Right kidney (tissue), 9 donors: ENCODE measurements at places on chromosomes 12 and 14.

- no peak for DNase-seq
These were observed 963 bp downstream of the TCTN2 start for GRCh38 chr12:123671876-123672275.

DNA sequence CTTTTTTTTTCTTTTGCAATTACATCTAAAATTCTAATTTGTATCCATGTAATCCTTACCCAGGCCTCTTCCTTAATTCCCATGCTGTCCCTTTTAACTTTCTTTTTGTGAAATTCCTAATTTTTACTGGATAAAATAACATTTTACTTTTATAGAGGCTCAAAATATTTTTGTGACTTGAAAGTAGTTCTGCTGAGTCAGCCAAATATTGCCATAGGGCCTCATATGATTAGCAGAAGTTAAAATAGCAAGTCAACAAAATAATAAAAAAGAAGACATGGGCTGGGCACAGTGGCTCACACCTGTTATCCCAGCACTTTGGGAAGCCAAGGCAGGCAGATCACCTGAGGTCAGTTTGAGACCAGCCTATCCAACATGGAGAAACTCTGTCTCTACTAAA lies 2.0 kb downstream of the C3AR1 start:
- DNase-seq, result no peak

GRCh38 chr14:95527387-95528002 lies 7.4 kb upstream of the GLRX5 start:
- DNase-seq, result no peak

DNA sequence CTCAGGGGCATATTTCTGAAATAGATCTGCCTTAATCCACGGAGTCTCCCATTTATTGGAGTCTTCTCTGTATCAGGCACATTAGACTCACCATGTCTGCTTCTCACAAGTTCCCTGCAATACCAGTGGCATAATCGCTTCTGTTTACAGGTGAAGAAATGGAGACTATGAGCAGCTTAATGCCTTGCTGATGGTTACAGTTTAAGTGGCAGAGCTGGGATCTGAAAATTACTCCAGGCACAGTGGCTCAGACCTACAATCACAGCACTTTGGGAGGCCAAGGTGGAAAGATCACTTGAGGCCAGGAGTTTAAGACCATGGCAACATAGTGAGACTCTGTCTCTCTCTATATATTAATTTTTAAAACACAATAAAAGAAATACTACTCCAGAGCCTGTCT lies 7.3 kb upstream of the RIC8B start:
- DNase-seq, result no peak

DNA sequence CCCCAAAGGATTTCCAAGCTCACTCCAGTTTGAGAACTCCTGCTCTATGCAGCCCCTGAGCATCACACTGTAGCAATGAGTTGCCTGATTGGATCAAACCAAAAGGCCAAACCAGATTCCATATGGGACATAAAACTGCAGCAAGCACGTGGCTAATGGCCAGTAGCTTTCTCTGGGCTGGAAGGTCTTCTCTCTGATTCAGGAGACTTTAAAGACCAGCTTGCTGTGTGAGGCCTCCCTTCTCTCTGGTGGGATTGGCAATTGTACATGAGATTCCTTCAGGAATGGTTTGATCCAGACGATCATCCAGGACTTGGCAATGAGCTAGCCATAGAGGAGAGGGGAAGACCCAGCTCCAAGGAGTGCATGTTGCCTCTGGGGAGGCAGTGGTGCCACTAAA lies 50.2 kb downstream of the WSCD2 start:
- DNase-seq, result no peak
